IMR-90 (cell line): ENCODE measurements at places on chromosomes 2 and 18. TPM values are rescaled to one million over a fixed set of nuclear protein-coding genes. Genes with fewer than 3 reads are reported as not detected.
A peak's percentile ranks its signal among the peaks of the same experiment; 100 is the strongest.

Gene KCNIP3
- 1.4 TPM in 2 replicates for polyA plus RNA-seq

- DNase-seq: no peak
These were observed 62.4 kb upstream of the OTOF start for GRCh38 chr2:26540306-26540705.

- DNase-seq: no peak
These were observed 20.5 kb upstream of the TGFA start for GRCh38 chr2:70574109-70574508.

- no peak for DNase-seq
These were observed 26.0 kb upstream of the IL37 start for GRCh38 chr2:112884869-112885505.

Gene OSGEPL1
- polyA plus RNA-seq: 4.1 and 5.0 TPM in 2 replicates

Gene AMER3
- polyA plus RNA-seq: not detected in 2 replicates

- no peak for DNase-seq
These were observed 238.8 kb upstream of the GCFC2 start for GRCh38 chr2:75949385-75950030.

GRCh38 chr2:121903037-121903689, 147.7 kb downstream of the TSN start:
- DNase-seq: no peak

GRCh38 chr2:222193328-222193983, 105.3 kb downstream of the PAX3 start:
- DNase-seq: no peak

DNA sequence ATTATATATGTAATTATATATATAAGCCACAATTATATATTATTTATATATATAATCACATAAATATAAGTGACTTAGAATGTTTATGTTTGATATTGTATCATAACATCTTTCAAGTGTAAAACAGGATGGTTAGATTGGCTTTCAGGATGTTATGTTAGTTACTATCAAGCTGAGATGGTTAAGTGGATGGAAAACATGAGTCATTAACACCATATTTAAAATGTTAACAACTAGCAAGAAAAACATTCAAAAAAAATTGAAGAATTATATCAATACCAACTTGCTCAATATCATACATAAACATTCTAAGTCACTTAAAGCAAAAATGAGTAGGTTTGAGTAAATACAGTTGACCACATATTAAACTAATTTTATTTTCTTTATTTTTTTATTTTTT, 21.8 kb upstream of the RAB27B start:
- DNase-seq: peak; percentile 24

GRCh38 chr2:31020713-31021112, 117.5 kb downstream of the GALNT14 start:
- no peak for DNase-seq

- peak; percentile 87 for DNase-seq
These were observed 39.4 kb downstream of the CMPK2 start for GRCh38 chr2:6826081-6826913.

DNA sequence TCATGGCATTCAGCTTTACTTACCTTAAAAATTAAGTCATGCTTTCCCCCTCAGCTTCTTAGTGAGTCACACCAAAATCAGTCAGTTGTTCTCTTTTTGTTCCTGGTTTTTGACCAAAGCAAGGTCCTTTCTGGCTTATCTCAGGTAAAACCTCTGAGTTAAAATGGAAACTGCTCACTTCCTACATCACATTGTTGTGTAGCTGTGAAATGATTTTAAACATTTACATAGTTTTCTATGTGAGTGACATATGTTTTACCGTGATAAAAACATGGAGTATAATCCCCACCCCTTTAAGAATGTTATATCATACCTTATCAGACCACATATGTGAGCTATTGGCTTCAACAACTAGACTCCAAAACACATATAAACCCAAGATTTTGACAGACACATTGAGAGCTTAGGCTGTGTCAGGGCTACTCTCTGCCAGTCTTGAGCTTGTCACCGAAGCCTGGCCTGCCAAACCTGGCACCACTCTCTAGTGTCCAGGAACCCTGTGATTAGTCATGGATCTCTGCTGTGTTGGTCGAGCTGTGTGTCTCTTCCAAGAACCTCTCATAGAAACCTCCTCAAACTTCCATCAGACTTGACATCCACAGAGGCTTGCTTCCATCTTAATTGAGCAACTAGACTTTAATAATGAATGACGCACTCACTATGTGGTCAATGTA, 294.5 kb upstream of the FBXO11 start:
- DNase-seq: no peak

GRCh38 chr18:35010993-35011392, 30.2 kb upstream of the MAPRE2 start:
- DNase-seq: peak; percentile 10

GRCh38 chr2:237289139-237289538, 124.8 kb downstream of the COL6A3 start:
- no peak for DNase-seq
